ENCODE measurements at places on chromosomes 5 and 9.

DNA sequence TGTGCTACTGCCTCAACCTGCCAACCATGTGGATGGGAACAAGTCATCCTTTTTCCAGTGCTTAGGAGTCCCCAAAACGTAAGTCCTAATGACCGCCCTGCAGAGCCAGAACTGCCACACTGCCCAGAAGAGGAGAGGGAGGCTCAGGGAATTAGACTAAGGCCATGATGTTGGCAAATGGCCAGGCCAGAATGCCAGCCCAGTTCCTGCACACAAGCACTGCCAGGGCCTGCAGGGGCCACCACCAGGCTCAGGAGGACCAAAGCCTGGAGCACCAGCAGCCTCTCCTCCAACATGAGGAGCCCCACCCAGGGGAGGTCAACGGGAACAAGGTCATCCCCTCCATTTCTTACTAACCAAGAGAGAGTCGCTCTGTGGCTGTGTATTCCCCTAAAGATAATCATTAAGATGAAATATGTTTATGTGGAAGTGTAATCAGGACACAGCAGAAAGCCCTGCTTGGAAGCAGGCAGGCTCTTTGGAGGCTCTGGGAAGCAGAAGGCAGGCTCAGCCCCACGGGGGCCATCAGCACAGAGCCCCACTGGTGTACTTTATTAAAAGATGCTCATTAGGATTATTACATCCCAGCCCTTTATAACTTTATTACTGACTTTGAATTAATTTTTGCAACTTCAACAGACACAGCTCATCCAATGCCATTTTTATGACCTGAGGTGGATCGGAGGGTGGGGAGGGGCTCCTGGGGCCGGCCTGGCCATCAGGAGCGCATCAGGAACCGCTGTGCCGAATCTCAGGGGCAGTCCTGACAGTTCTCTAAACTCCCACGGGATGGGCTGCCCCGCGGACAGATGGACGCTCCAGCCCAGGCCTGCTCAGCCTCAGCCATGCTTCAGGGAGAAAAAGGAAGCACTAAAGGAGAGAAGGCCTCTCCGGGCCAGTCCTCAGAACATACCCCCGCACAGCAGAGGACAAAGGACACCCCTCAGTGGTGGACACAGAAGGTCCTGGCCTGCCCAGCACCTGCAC, 127.0 kb downstream of the ADAMTS2 start:
- no peak for DNase-seq

- peak; percentile 49 for DNase-seq
Observed at GRCh38 chr5:176436656-176437055, 11.5 kb upstream of the FAF2 start.

GRCh38 chr5:108467563-108467962, 85.7 kb upstream of the FBXL17 start:
- no peak for DNase-seq

DNA sequence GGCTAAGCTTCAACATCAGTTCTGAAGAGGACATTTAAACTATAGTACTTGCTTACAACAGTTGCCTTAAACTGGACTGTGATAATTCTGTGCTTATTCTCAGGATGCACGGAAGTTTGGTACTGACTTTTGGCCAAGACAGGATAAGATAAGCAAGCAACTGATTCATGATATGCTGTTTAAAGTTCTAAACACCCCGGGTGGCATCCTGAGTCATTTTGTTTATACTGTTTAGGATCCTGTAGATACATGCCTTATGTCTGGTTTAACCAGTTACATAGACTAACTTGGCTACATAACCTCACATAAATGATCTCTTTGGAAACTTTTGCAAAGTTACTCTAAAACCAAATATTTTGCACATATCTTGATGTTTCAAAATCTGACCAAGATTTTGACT, 95.9 kb downstream of the CDH9 start:
- DNase-seq, result peak; percentile 84

DNA sequence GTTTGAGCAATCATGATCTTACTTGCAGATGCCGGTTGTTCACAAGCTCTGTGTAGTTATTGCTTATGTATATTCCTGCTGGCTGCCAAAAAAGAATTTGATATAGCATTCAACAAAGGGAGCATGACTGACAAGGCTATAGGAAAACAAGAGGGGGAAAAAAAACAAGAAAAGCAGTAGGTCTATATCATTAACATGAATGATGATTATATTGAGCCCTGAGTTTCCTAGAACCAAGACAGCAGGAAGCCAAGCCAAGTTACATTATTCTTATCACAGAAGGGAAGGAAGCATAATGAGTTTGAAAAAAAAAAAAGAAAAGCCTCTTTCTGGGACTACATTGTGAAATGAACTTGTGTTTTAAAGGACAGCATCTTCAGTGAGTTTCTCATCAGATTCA, 41.0 kb downstream of the TSTD2 start:
- DNase-seq, result no peak

GRCh38 chr5:172224996-172225395, 31.0 kb downstream of the EFCAB9 start:
- no peak for DNase-seq

DNA sequence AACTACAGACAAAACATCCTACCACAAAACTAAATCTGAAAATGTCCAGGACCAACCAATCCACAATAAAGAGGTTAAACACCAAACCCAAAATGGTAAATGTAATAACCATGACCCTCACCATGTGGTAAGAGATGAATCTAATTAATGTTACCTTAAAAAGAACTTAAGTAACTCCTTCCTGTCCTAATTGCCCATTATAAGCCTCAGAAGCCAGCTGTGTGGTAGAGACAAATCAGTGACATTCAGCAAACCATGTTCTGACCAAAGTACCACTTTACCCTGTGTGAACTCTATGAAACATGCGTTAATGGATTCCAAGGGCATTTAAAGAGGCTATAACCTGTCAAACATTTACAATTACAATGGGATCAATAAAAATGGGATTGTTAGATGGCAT, 25.0 kb downstream of the LPAR1 start:
- no peak for DNase-seq

- no peak for DNase-seq
Observed at GRCh38 chr9:127941062-127941960, 3.7 kb upstream of the DPM2 start.

DNA sequence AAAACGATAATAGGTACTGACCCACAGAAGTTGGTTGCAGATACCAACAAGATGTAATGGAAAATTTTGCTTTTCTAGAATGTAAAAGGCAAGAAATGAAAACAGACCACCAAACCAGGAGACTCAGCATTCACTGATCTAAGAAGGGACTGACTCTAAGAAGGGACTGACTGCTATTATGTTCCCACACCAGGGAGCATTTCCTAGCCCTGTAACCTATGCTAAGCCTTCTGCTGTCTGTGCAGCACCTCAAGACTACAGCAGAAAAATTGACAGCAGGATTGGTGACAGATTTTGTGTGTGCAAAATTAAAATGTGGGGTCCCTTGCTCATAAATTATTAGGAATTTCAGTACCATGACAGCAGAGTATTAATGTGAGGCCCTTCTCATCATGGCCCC, 154.8 kb downstream of the GABRB2 start:
- no peak for DNase-seq

DNA sequence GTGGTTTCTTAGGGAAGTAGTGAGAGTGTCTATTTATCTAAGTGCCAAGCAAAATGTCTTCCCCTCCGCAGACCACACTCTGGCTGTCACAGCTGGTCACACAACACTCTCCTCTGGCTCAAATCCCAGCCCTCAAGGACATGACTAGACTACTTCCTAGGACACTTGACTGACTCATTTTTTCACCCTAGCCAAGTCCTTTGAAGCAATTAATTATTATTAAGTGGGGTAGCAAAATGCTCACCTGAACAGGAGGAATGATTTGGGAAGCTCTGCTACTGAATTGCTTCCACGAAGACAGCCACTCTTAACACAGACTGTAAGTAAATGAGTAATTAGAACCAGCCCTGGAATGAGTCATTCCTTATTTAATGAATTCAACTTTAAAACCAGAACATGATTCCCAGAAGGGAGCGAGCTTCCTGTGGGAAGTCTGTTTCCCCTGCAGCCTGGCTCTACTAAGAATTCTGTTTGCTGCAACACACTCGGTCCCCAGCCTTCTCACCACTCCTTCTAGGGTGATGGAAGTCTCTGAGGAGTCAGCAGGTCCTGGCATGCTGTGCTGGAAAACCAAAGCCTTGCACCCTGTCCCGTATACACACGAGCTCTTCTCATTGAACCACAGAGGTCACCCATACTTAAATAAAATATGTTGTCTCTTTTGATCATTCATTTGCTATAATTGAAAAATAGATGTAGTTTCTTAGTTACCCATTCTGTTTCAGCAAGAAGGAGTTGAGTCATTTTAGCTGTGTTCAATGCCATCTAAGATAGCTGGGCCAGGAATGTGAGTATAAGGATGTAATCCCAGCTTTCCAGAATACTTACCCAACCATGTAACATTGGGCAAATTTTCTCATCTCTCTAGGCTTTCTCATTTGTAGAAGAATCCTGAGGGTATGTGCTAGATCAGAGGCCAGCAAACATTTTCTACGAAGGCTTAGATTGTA, 218.6 kb upstream of the RASEF start:
- DNase-seq, result peak; percentile 8

- DNase-seq, result no peak
Observed at GRCh38 chr9:21473236-21473635, 8.9 kb downstream of the IFNE start.

GRCh38 chr5:8884029-8884428, 661.8 kb downstream of the SEMA5A start:
- no peak for DNase-seq

GRCh38 chr9:17776735-17777134, 197.9 kb downstream of the SH3GL2 start:
- DNase-seq, result no peak

DNA sequence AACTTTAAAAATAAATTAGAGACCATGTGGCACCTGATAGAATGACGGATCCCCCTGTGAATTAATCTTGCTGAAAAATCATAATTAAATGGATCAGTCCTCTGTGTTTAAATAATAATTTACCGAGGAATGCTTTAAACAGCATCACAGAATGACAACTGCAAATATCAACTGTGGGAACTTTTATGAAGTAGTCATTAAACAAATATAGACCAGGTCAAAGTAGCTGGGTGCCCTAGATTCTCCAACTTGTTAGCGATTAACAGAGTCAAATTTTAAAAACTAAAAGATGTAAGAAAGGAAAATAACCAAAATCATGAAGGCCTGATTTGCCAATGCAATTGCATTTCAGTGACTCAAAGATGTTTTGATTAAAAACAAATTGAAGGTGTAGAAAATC, 933.4 kb downstream of the PTPRD start:
- DNase-seq, result no peak

- no peak for DNase-seq
Observed at GRCh38 chr9:123315635-123316034, 40.4 kb upstream of the CRB2 start.

GRCh38 chr9:84667571-84668195, 1.8 kb upstream of the NTRK2 start:
- peak; percentile 24 for DNase-seq

DNA sequence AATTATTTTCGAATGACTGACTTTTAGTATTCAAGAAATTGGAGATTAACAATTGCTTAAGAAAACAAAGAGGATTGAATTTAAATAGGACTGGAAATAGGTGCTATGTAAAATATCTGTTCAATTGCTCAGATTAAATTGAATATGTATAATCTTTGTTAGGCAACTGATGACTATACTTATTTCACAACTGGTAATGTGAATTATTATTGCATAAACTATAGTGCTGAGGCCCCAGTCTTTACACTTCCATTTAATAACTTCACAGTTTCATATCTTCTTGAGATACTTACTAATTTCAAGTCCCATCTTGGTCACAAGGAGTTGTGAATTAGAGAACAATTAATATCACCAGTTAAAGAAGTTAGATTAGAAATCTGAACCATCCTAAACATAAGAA, 16.7 kb downstream of the CEP78 start:
- DNase-seq, result peak; percentile 13

DNA sequence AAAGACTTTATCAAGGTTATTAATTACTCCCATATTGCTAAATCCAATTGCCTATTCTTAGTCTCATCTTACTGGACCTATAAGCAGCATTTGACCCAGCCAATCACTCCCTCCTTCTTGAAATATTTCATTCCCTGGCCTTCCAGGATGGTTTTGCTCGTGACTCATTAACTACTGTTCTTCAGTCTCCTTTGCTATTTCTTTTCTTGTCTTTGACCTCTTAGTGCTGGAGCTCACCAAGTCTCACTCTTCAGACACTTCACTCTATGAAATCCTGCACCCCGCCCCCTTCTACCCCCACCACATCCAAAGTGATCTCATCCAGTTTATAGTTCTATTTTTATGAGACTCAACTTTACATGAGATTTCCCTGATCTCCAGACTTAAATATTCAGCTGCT, 803.1 kb upstream of the WWC1 start:
- DNase-seq, result peak; percentile 70

- peak; percentile 85 for DNase-seq
Observed at GRCh38 chr5:34655354-34655991, 655 bp upstream of the RAI14 start.

- no peak for DNase-seq
Observed at GRCh38 chr5:113271745-113272454, 162.9 kb downstream of the TSSK1B start.

DNA sequence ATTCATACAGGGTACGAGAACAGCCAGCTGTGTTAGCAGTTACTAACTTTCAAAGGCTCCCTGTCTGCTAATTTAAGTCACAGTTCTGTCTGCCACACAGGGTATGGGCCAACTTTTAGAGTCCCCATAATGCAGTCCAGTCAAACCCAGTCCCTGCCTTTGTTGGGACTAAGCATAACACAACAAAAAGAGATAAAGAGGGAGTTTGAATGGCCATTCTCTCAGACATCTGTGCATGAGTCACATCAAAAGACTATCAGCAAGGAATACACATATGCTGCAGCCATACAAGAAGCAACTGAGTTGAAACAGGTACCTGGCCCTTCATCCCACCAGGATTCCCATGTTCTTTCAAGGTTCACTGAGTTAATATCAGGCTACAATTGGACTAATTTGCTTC, 744.5 kb upstream of the C9orf72 start:
- DNase-seq, result no peak

DNA sequence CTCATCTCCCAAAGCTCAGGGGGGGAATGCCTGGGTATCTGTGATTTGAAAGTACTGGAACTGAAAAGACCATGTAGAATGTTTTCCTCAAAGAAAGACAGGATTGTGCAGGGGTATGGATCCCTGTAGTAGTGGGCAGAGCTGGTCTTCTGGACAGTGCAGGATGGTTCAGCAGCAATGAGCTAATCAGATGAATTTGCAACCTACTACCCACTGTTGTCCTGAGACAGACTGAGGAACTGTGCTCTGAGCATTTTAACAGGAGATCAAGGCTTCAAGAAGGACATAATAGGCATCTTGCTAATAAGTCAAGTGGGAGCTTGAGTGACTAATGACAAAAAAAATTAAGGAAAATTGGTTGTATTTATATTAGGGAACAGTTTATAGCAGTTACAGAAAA, 61.7 kb downstream of the FYB1 start:
- DNase-seq, result no peak

GRCh38 chr5:138346889-138347288, 5.6 kb upstream of the KDM3B start:
- no peak for DNase-seq

- DNase-seq, result no peak
Observed at GRCh38 chr5:93723005-93723404, 18.4 kb downstream of the POU5F2 start.

GRCh38 chr9:135009051-135009560, 78.4 kb upstream of the OLFM1 start:
- no peak for DNase-seq

- peak; percentile 35 for DNase-seq
Observed at GRCh38 chr5:172453986-172454357, 353 bp downstream of the SH3PXD2B start.

GRCh38 chr9:4464911-4465513, 25.3 kb upstream of the SLC1A1 start:
- no peak for DNase-seq

GRCh38 chr5:137563646-137564397, 64.7 kb upstream of the SPOCK1 start:
- peak; percentile 79 for DNase-seq

- no peak for DNase-seq
Observed at GRCh38 chr5:137856916-137857862, 10.5 kb upstream of the MYOT start.
